Foreskin fibroblast (primary cell): ENCODE measurements at places on chromosomes 3 and 15.

DNA sequence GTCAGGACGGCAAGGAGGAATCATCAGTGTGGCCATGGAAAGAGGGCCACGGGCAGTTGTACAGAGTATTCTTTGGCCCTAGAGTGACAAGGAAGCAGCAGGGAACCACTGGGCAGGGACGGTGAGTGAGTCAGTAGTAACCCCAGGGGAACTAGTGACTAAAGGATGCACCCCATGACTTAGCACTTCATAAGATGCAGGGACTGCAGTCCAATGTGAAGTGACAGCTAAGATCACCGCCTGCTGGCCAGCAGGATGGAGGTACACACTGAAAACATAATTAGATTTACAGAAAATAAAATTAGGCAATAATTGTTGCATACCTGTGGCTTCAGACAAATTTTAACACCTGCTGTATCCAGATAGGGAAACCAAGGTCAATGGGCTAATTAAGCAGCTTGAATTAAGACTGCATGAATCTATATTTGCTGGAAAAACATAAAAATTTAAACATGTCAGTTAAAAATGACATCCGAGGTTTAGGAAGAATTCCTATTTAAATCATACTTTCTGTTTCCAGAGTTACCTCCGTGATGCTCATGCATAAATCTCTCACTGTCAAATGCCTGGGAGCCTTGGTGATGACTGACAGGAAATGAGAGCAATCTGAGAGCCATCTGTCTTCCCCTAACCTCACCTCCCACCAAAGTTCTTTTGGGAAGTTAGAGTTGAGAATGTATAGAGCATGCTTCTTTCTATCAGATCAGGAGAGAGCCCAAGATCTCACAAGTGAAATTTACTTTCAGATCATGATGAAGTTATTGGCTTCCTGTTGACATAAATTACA is 56.5 kb downstream of the DCLK3 start:
- DNase-seq, result peak; percentile 44

DNA sequence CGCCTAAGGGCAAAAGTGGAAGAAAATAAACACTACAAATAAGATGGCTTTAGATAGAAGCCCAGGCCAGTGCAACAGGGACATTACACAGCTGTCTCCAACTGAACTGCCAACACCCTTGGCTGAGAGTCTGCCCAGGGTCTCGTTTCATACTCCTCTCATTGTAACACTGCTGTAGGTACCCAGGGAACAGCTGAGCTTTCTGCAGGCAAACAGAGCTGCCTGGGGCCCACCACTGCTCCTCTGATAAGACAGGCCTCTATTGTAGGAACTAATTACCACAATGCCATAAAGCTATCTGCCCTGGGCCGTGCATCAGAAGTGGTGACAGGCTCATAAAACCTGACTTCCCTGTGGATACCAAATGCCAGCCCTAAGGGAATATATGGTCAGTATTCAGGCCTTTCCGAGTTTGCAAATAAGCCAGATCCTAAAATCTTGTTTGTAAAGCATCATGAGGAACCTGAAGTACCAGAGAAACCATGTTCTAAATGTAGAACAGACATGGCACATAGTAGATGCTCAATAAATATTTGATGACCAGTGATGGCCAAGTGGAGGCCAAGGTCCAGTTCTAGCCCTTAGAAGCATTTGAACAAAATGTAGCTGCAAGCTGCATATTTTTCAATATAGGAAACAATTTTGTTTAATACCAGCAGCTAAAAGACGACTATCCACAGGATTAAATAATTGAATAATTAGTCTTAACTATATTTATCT is 84.3 kb upstream of the NEO1 start:
- DNase-seq, result no peak

- DNase-seq, result no peak
These were observed 22.8 kb downstream of the BCHE start for GRCh38 chr3:165814380-165814779.

DNA sequence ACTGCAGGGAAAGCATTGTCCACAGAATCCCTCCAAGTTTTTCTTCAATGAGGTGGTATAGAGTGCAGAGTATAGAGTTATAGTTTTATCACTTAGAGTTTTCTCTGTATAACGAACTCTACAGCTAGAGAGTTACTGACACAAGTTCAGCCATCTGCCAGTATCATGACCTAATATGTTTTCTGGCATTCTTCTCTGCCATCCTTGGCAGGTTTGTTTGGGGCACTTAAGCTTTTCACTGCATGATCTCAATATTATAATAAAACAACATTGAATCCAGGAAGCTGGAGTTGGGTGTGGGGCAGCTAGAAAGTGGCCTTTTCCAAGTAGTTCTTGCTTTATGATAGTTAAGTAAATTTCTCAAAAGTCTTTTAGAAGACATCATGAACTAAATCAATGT is 743.5 kb upstream of the ARPP21 start:
- no peak for DNase-seq

DNA sequence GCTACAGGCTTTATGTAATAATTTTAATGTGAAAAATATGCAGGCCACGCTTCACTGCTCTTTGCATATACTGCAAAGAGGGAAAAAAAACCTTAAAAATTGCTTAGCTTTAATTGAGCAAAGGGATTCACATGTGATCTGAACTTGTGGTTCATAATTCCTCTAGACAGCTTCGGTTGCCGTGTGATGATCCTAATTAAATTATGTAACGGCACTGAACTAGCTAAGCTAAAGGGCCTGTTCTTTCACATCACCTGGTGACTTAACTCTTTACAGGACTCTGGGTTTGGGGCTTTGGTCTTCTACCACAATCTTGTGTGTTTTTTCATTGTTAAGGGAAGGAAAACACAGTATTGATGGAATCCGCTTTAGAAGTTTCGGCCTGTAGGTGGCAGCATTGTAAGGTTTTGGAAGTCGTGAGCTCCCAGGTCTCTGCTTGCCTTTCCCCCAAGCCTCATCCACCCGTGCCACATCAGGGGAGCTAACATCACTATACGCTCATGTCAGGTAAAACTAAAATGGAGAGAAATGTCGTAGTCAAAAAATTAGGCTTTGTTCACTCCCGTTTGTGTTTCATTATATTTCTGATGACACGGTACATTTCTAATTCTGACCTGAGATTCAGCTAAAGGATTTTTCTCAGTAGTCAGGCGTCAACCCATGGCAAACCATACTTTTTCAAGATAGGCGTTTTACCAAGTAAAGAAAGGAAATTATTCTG is 205.6 kb upstream of the DPH6 start:
- peak; percentile 63 for DNase-seq

- no peak for DNase-seq
These were observed 10.7 kb upstream of the OCA2 start for GRCh38 chr15:28109626-28110455.

DNA sequence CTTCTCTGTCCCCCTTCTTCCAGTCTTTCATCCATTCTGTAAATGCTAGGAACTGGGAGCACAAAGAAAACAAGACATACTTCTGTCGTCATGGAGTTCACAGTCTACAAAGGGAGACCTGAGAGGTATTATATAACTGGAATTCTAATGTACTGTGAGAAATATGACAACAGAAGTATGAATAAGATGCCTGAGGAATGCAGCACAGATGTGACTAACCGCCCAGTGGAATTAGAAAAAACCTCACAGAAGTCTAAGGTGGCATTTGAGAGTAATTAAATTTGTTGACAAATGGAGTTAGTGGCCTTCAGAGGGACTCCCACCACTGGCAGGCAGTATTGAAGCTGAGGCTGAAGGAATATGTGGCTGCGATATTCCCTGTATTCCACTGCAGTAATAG is 168.5 kb upstream of the FAM3D start:
- DNase-seq, result no peak

DNA sequence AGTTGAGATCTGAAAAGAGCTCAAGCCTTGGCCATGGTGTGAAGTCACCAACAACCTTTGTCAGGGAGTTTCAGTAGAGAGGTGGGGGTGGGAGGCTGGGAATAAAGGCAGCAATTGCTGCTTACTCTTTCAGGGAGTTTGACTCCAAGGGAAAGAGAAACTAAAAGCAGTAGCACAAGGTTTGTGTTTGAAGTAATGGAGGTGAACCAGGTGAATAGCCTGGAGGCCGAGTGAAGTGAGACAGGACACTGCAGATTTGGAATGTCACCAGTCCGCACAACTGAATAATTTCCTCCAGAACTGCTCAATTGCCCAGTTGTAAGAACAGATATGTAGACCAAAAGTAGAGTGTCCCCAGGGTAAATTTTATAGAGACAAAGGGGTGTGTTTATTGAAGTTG is 44.1 kb downstream of the CD86 start:
- no peak for DNase-seq

DNA sequence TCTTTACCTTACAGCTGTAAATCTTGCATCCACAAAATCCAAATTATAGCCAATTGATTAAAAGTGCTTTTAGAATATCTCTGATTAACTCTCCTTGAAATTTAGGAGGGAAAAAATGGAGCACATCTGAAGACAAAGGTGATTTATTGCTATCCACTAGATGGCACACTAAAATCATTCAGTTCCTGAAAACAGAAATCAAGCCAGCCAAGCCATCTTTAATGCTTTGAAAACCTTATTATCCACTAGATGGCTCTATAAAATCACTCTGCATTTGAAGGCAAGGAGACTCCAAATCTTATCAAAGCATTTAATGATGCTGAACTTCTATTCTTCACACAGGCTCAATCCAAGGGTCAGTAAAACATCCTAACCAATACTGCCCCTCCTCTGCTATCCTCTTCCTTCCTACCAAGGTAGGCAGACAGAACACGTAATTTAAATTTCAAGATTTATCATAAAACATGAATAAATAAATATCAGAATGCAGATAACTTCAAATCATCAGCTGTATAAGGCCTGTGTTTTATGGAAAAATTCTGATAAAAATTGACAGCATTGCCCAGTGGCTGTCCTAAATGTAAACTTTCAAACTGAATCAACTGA is 48.4 kb downstream of the GOLIM4 start:
- peak; percentile 83 for DNase-seq

- no peak for DNase-seq
These were observed 141.0 kb downstream of the NSMCE3 start for GRCh38 chr15:29128671-29129070.

DNA sequence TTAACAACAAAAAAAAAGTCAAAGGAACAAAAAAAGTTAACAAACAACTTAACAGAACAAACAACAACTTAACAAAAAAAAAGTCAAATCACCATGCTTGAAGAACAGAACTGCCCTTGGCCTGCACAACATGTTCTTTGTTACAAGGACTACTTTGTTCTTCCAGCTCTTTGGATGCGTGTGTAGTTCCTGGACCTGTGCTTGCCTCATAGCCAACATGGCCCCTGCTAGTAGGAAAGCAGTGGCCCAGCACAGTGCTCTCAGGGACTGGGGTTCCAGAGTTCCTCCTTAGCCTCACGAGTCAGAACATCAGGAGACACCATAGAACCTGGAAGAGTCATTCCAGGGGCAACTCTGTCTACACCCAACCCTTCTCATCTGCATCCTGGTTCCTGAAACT is 10.9 kb upstream of the STRIT1 start:
- DNase-seq, result no peak

DNA sequence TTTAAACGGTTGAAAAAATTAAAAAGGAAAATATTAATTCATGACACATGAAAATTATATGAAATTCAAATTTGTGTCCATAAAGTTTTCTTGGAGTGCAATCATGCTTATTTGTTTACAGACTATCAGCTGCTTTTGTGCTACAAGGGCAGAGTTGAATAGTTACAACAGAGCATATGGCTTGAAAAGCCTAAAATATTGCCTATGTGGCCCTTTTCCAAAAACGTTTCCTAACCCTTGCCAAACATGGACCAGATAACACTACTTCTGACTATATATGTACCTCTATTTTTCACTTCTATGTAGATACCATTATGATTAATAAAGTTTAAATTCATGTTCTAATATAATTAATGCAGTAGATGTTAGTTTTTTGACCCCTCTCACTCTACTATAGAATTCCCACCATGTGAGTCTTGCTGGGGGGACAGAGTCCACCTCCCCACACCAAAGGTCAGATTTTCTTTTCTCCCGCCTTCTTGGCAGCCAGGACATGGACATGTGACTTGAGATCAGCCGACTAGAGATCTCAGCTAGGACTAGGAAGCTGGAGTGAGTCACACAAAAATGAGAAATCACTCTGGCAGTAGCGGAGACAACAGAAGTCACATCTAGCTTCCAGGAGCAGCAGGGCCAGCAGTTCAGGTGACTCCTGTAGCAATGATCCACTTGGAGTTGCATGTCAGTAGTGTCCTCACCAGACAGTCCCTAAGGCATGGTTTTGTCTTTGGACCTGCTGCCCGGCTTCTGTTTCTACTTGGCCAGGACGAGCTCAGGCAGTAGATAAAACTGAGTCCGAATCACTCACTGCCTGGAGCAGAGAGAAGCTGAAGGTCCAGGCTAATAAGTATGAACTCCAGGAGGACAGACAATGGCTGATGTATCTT is 22.4 kb downstream of the CIAO2A start:
- peak; percentile 80 for DNase-seq

- no peak for DNase-seq
These were observed 229.2 kb downstream of the ZNF621 start for GRCh38 chr3:40753951-40754350.

- no peak for DNase-seq
These were observed 61.6 kb upstream of the IQSEC1 start for GRCh38 chr3:13134879-13135206.

- DNase-seq, result peak; percentile 48
These were observed 25.3 kb downstream of the EXOG start for GRCh38 chr3:38521391-38521987.

DNA sequence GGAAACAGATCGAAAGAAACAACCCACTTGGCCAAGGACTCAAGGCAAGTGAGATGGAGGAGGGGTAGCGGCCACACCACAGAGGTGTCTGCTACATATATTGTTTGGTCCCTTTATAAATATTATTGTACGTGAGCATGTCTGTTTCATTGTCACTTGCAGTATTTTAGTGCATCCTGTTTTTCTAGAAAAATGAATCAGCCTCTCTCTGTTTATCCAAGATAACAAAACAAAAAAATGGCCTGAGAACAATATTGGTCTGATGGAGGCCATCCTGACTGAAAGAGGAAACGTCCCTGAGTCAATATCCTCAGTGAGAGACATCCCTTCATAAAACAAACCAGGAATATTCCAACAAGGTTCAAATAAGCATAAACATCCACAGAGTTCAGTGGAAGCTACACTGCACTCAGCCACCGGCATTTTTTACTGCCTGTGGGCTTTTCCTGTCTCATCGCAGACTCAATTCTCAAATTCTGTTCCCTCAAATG is 42.0 kb downstream of the WWTR1 start:
- DNase-seq, result no peak

GRCh38 chr3:138187296-138188012 is at the start of gene ARMC8:
Gene ARMC8, plus strand, starts transcription at chr3:138187301. Its CDS starts 254 bp downstream, at chr3:138187555.
- DNase-seq, result no peak

GRCh38 chr3:25235466-25235865 is 192.6 kb upstream of the RARB start:
- DNase-seq, result no peak

DNA sequence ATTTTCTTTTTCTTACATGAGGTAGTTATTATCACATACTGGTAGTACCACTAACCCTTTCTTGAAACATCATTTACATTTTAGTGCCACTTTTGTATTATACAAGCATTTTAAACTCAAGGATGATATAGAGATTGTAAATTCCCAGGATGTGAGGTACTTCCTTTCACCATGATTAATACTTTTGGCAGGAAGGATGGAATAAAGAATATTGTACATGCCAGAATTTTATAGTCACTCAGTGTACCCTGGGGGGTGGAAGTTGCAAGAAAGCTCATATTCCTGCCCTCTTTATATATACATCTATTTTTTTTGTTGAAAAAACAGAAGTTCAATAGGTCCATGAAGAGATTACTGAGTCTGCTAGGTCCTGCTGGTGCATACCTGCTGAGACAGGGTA is 141.0 kb upstream of the PLSCR5 start:
- DNase-seq, result peak; percentile 76
